ENCODE measurements at places on chromosomes 5 and 9. TPM values are rescaled to one million over a fixed set of nuclear protein-coding genes. Genes with fewer than 3 reads are reported as not detected.

The PCDHGA6 gene
- total RNA-seq, result 0.23 TPM

The TARS1 gene
- 151 TPM for total RNA-seq

The FAM200C gene
- total RNA-seq, result 2.2 TPM

The NUTM2G gene
- total RNA-seq, result not detected

The HABP4 gene
- total RNA-seq, result 20.9 TPM

The FIBCD1 gene
- 10.7 TPM for total RNA-seq

The IFNK gene
- total RNA-seq, result not detected

The AGXT2 gene
- total RNA-seq, result not detected

The WDR31 gene
- 0.88 TPM for total RNA-seq

The PLPP7 gene
- not detected for total RNA-seq

The ARHGEF39 gene
- total RNA-seq, result 17.0 TPM

The OR1L6 gene
- total RNA-seq, result not detected

The SH3GL2 gene
- 0.17 TPM for total RNA-seq
